ENCODE measurements at places on chromosomes 1 and 21.

- DNase-seq: no peak
These were observed 3.6 kb upstream of the NFIA start for GRCh38 chr1:61078618-61079295.

DNA sequence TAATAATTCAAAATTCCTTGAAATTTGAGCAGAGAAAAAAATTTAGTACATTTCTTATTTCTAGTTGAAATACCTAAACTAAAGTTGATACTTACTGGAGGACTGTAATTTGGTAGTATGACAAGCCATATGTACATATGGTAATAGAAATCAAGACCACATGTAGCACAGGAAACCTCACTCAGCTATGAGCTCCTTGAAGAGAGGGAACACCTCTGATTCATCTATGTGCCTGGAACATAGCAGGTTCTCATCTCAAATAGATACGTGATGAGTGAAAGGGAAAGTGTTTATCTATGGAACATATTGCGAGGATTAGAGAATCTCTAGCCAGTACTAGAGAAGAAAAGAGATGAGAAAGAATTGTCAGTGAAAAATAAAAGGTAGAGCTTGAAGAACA is 47.9 kb upstream of the GNG4 start:
- no peak for DNase-seq

GRCh38 chr1:58104960-58105359 is 441.6 kb downstream of the OMA1 start:
- no peak for DNase-seq

- no peak for DNase-seq
These were observed 5.3 kb upstream of the MIB2 start for GRCh38 chr1:1609822-1610485.

GRCh38 chr1:112423207-112423606 is 27.2 kb downstream of the CTTNBP2NL start:
- no peak for DNase-seq

GRCh38 chr1:158067662-158068061 is 74.2 kb downstream of the KIRREL1 start:
- no peak for DNase-seq
